ENCODE measurements at places on chromosomes 13 and 19.

GRCh38 chr13:68124437-68125086, 894.4 kb upstream of the PCDH9 start:
- DNase-seq, result no peak

- DNase-seq, result peak; percentile 67
These were observed 758 bp upstream of the CACNG7 start for GRCh38 chr19:53908106-53908934.

DNA sequence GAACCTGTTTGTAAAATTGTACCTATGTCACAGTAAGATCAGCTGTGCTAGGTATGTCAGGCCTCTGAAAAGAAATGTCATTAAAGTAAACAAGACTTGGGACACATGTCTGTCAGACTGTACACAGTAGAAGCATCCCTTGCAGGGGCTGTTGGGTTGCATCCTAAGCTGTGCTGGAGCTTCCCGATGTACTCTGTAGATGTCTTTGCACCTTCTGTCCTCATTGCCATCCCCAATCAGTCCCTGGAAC, 48.7 kb upstream of the GPR183 start:
- DNase-seq, result no peak

DNA sequence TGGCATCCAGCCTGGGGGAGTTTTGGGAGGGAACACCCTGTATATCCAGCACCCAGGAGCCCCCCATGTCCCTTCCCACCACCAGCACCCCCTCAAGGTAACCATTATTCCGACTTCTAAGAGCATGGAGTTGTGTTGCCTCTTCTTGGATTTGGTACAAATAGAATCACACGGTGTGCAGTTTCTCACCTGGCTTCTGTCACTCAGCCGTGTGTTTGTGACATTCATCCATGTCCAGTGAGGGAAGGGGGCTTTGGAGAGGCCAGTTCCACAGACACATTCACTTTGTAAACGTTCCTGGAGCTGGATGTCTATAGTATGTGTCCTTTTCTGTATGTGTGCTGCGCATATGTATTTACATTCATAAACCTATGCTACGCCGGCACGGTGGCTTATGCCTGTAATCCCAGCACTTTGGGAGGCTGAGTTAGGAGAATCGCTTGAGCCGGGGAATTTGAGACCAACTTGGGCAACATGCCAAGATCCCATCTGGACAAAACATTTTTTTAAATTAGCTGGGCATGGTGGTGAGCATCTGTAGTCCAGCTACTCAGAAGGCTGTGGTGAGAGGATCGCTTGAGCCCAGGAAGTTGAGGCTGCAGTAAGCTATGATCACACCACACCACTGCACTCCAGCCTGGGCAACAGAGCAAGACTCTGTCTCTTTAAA, 36.6 kb downstream of the MYH14 start:
- no peak for DNase-seq

DNA sequence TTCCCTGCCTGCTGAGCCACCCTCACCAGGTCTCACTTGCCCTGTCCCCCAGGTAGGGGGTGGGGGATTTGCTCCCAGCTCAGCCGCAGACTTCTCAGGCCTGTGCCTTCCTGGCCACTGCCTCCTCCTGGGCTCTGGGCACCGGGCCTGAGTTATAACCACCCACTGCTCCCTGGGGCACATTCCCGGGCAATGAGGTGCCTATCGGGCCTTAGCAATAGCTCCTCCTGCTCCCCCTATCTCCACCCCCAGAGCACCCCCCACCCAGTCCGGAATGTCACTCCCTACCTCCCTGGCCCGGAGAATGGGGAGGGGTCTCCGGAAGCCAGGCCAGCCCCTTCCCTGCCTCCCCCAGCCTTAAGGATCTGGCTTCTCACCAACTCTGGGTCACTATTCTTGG, at the start of gene KLK5:
KLK5 (minus strand) TSS at position 129 of the 400 bp plus-strand sequence. CDS start 381 bp downstream, outside the sequence.
- DNase-seq, result no peak

GRCh38 chr13:80048802-80049201, 292.1 kb downstream of the SPRY2 start:
- peak; percentile 68 for DNase-seq
